ENCODE measurements at places on chromosomes 1 and 21.
A peak's percentile ranks its signal among the peaks of the same experiment; 100 is the strongest.

- peak; percentile 46 for DNase-seq
These were observed 8.3 kb downstream of the CDKN2C start for GRCh38 chr1:50978144-50978851.

GRCh38 chr1:162327144-162327787, 49.4 kb downstream of the SPATA46 start:
- no peak for DNase-seq

DNA sequence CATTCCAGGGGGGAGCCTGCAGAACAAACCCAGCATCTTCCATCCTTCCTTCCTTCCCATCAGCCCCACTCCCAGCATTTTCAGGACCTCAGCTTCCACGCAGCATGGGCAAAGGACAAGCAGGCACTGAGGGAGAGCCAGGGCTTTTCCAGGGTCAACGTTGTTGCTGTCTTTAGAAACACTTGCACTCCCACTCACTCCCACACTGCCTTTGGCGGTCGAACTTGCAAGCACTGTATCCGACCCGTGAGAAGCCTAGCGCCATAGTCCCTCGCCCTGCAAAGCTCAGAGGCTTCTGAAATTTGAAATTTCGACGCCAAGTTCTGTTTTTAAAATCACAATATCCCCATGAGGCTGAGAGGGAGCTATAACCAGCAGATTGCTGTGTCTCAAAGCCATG, 47.4 kb downstream of the KCNAB2 start:
- DNase-seq, result no peak

DNA sequence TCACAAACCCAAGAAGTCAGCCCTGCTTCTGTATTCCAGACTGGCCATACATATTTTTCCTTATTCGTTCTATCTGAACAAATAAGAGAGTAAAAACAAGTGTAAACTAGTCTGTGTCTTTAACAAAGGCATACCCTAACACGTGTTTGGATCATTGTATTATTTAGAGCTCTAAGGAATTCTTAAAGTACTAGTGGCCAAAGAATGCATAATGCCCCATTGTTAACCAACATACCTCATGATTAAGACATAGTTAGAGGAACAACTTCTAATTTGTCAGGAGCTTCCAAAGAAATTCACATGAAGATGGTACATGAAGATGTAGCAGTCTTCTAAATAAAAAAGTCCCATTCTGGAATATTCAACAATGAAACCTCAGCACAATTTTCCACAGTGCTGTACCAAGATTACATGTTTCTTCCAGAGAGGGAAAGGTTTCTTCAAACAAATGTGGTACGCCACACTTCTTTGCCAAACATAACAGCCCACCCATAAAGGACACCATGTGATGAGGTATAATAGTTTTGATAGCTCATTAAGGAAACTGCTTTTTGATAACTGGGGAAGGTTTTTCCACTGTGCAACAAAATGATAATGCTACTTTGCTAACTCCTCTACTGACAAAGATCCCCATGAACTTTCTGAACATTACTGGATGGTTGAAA, 5.0 kb downstream of the PALMD start:
- no peak for DNase-seq

- DNase-seq, result no peak
These were observed 63.2 kb downstream of the IER5 start for GRCh38 chr1:181151378-181152326.

DNA sequence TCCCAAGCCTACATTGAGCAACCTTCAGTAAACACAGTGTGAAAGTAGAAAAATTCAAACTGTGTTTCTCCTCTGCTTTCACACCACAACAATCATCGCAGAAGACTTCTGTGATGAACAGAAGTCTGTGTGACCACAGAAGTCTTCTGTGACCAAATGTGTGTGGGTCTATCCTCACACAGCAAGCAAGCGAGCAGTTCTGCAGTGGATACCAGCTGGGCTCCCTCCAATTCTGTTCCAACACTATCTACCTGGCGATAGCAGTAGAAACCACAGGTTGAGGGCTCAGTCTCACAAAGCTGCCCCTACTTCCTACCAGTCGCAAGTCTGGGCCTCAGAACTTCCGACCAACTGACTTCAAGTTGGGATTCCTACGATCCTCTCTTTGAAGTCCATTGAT, 21.0 kb upstream of the RAP1A start:
- peak; percentile 55 for DNase-seq

DNA sequence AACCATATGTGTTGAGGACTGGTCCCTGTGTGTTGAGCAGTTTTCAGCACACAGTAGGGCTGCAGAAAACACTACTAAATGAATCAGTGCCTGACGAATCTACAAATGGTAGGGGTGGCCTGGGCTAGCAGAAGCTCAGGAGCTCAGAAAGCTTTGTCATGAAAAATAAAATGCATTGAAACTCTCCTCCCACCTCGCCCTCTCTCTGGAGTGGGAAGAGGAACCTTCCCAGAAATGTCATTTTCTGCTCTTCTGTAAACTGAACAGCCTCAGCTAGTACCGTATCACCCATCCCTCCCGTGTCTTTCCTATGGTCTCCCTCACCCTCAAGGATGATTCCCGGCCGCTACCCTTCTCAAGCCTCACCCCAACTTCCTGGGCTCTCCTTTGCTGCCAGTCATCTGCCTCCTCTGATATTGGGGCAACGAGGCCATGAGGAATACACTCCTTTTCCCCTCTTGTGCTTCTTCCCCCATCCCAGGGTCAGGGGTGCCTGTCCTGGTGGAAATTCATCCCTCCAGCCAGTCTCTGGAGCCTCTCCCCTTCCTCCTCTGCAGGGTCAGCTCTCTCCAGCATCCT, 734.5 kb downstream of the PTPRU start:
- DNase-seq, result no peak
